ENCODE measurements at places on chromosomes 16 and 17. TPM values are rescaled to one million over a fixed set of nuclear protein-coding genes. Genes with fewer than 3 reads are reported as not detected.

The EPOP gene
- total RNA-seq: 2.6 TPM

The PRDM7 gene
- not detected for total RNA-seq

The AGRP gene
- total RNA-seq: not detected

The NGFR gene
- total RNA-seq: 69.9 TPM

GRCh38 chr17:10716218-10716617, 13.6 kb downstream of the TMEM220 start:
- DNase-seq: no peak

DNA sequence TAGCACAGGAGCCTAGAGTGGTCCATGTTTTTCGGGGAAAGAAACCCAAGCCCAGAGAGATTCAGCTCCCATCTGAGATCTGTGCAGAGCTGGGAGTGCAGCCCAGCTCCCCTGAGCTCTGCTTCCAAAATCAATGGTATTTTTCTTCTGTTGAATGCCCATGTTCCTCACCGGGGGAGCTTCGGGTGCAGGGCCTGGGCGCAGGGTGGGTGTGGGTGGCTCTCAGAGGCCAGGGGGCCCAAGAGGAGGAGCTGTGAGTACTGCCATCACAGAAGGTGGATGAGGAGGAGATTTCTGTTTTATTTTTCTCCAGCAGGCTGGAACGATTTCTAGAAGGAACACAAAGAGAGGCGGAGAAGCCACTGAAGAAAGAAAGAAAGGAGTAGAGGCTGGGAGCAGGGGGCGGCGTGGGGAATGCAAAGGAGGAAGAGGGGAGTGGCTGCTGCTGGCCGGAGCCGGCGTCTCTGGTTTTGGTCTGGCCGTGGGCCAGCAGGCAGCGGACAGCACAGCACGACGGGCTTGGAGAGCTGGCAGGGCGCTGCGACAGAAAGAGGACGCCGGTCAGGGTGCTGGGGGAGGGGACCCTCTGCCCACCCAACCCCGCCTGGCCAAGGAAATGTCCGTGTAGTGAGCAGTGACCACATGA, 76.2 kb upstream of the KSR1 start:
- peak; percentile 90 for DNase-seq

DNA sequence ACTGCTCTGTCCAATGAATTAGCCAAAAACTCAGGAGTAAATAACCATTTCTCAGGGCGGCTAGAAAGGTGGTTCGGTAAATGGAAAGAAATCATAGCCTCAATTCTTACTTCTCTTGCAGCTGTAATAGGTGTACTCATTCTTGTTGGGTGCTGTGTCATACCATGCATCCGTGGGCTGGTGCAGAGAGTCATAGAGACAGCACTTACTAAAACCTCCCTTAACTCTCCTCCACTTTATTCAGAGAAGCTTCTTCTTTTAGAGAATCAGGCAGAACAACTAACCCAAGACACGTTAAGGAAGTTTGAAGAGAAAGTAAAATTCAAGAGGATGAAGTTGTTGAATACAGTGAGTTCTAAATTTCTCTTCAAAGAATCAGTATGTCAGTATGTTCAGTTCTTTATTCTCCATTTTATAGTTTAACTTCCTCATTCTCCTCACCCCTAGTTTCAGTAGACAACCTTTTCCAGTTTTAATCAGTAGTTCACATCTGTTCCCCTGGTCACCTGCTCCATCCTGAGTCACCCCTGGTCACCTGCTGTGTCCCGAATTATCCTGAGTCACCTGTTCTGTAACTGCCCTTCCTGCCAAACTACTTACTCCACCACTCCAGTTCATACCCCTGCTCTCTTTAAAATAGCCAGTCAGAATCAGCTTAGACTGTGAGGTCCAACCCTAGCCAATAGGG, 85.9 kb downstream of the EMP2 start:
- no peak for DNase-seq

- DNase-seq: no peak
Measured at GRCh38 chr16:82055117-82055516, 20.1 kb downstream of the HSD17B2 start.

DNA sequence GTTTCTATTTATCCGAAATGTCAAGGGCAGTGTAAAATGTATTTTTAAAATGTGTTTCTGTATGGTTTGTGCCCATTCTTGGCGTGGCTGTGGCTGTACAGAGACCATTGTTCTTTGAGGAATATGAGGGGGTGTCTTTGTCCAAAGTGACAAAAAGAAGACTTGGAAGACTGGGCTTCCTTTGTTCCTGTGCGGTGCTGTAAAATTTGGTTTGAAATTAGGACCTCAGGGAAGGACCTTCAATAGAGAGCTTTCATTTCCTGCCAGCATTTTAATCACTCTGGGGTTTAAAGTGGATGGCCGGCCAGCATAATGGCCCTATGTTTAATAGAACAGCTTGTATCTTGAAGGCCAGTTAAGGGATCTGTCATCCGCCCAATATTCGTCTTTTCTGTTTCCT, 190.1 kb upstream of the TBX2 start:
- DNase-seq: no peak

DNA sequence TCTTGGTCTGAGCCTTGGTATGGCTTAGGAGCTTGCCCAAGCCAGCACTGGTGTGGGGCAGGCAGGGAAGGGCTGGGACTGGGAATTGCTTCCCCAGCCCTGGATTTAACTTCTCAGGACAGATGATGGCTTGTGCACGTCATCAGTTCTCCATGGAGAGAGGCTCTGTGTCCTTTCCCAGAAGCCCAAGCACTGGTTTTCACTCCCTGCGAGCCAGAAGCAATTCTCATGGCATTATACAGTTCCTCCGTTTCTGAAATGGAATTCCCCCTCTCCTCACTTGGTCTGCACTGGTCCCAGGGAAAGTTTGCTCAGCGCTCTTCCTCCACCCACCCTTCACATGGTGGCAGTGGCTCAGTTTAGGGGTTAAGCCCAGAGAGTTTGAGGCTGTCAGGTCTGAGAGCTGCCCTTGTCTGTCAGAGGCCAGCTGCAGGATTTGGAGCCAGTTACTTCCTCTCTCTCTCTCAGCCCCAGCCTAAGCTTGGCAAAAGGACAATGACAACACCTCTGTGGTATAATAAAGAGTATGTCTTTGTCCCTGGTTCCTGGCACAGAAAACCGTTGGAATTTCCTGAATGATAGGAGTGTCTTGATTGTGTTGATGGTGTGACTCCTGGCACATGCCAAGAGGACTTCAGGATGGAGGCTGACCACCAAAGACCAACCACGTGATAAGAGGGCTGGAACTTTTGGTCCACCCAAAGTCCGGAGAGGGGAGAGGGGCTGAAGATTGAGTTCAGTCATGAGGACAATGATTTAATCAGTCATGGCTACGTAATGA, 219.6 kb upstream of the TNRC6C start:
- DNase-seq: no peak

GRCh38 chr16:1491327-1491726, 1.8 kb upstream of the TELO2 start:
- no peak for DNase-seq

- DNase-seq: no peak
Measured at GRCh38 chr17:14398766-14399165, 97.9 kb downstream of the HS3ST3B1 start.
